Thyroid gland (tissue), 4 donors: ENCODE measurements at places on chromosomes 12 and 14.

DNA sequence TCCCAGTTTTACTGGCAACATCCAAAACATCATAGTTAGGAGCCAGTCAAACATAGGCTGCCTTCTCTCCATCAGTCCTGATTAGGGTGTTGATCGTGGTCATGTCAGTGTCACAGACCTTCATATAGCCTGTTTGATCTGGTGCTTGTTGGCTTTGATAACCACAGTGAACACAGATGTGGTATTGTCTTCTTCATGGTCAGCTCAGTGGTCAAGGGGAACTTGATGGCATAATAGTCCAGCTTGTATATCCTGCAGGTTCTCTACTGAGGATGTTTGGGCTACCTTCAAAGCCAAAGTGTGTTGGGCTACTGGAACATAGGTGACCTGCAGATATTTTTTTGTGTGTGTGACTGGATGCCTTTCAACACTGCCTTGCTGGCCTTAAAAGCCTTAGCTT lies 21.7 kb downstream of the PRORP start:
- DNase-seq = no peak
- H3K27me3 ChIP-seq = no peaks in the 10 kb centered on the region
- no peak overlapping the region for H3K27ac ChIP-seq
- H3K36me3 ChIP-seq = no peaks in the 10 kb centered on the region

- no peaks in the 10 kb centered on the region for H3K27me3 ChIP-seq
- H3K4me3 ChIP-seq = no peak overlapping the region
- peaks cover 5% of the 10 kb centered on the region for H3K4me1 ChIP-seq
- H3K36me3 ChIP-seq = no peaks in the 10 kb centered on the region
- H3K27ac ChIP-seq = no peak overlapping the region
These were observed 62.9 kb upstream of the METAP2 start for GRCh38 chr12:95411057-95411456.

GRCh38 chr12:4375449-4375848 lies 4.1 kb downstream of the FGF23 start:
- no peak overlapping the region for H3K4me3 ChIP-seq
- H3K27me3 ChIP-seq = no peaks in the 10 kb centered on the region
- H3K27ac ChIP-seq = no peak overlapping the region
- no peaks in the 10 kb centered on the region for H3K4me1 ChIP-seq
- no peaks in the 10 kb centered on the region for H3K36me3 ChIP-seq

DNA sequence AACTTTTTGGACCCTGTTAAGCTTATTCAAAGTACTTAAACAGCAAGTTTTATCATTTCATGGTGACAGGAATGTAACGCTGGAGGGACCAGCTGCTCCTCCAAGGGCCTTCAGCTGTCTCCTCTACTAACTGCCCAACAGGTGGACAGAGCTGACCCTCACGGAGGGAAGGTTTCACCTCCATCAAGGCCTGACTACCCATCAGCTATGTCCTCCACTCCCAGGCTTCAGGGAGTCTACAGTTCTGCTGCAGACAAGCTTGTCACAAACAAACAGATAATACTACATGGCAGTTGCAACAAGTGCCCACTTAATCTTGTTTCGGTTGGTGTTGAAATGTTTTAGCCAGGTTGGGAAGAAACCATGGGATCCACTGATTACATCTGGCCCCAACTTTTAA lies 175.1 kb downstream of the TTC7B start:
- peaks cover 15% of the 10 kb centered on the region for H3K4me1 ChIP-seq
- H3K27me3 ChIP-seq = no peaks in the 10 kb centered on the region
- no peak overlapping the region for H3K27ac ChIP-seq
- no peak for DNase-seq
- no peaks in the 10 kb centered on the region for H3K36me3 ChIP-seq

- DNase-seq = no peak
- no peaks in the 10 kb centered on the region for H3K36me3 ChIP-seq
- no peaks in the 10 kb centered on the region for H3K27me3 ChIP-seq
- no peaks in the 10 kb centered on the region for H3K4me1 ChIP-seq
- H3K27ac ChIP-seq = no peak overlapping the region
- no peak overlapping the region for H3K4me3 ChIP-seq
These were observed 149.5 kb downstream of the NOVA1 start for GRCh38 chr14:26448181-26448855.

DNA sequence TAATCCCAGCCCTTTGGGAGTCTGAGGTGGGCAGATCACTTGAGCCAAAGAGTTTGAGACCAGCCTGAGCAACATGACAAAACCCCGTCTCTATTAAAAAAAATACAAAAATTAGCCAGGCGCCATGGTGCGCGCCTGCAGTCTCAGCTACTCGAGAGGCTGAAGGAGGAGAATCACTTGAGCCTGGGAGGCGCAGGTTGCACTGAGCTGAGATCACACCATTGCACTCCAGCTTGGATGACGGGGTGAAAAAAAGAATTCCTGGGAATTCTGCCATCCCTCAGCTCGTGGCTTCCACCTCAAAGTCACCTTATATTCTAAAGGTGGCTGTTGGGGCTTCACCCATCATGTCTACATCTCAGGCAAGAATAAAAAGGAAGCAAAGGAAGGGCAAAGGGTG lies 12.9 kb downstream of the BCL2L14 start:
- H3K27me3 ChIP-seq = no peaks in the 10 kb centered on the region
- no peaks in the 10 kb centered on the region for H3K4me1 ChIP-seq
- no peak overlapping the region for H3K4me3 ChIP-seq

GRCh38 chr14:54348001-54348611 lies 48.7 kb upstream of the CDKN3 start:
- no peaks in the 10 kb centered on the region for H3K36me3 ChIP-seq
- H3K27ac ChIP-seq = no peak overlapping the region
- H3K4me3 ChIP-seq = no peak overlapping the region
- DNase-seq = no peak
- H3K4me1 ChIP-seq = no peaks in the 10 kb centered on the region
- H3K27me3 ChIP-seq = no peaks in the 10 kb centered on the region

DNA sequence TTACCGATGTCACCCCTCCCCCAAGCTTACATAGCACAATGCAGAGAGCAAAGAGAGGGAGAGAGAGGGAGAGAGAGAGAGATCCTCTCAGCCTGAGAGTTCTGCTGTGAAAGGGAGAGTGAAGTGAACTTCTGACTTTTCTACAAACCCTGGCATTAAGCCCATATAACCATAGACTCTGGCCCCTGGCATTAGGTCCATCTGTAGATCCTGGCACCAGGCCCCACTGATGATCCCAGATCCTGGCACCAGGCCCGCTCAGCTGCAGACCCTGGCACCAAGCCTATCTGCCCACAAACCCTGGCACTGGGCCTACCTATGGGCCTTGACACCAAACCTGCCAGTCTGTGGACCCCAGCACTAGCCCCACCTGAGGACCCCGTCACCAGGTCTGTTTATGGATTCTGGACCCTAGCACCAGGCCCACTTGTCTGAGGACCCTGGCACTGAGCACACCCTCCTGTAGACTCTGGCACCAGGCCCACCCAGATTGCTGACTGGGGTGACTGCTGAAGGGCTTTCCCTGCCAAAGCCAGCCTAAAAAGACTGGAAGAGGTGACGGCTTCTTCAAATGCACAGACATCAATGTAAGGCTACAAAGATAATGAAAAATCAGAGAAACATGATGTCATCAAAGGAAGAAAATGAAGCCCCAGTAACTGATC lies 14.5 kb upstream of the KRT83 start:
- no peaks in the 10 kb centered on the region for H3K27me3 ChIP-seq
- H3K36me3 ChIP-seq = no peaks in the 10 kb centered on the region
- H3K4me3 ChIP-seq = no peak overlapping the region
- H3K27ac ChIP-seq = no peak overlapping the region
- peaks cover 20% of the 10 kb centered on the region for H3K4me1 ChIP-seq

GRCh38 chr14:104116756-104117340 lies 21.5 kb upstream of the KIF26A start:
- no peaks in the 10 kb centered on the region for H3K36me3 ChIP-seq
- no peaks in the 10 kb centered on the region for H3K27me3 ChIP-seq
- DNase-seq = peak; percentile 82
- peak overlapping the region; percentile 52 for H3K27ac ChIP-seq

GRCh38 chr12:114248527-114248926 lies 157.4 kb downstream of the TBX5 start:
- no peak for DNase-seq
- H3K27me3 ChIP-seq = no peaks in the 10 kb centered on the region
- H3K4me1 ChIP-seq = no peaks in the 10 kb centered on the region
- H3K27ac ChIP-seq = no peak overlapping the region
- H3K4me3 ChIP-seq = no peak overlapping the region
- no peaks in the 10 kb centered on the region for H3K36me3 ChIP-seq

GRCh38 chr12:116670859-116671258 lies 67.0 kb downstream of the SPRING1 start:
- no peak for DNase-seq
- H3K36me3 ChIP-seq = no peaks in the 10 kb centered on the region
- H3K27ac ChIP-seq = no peak overlapping the region
- H3K4me1 ChIP-seq = peaks cover 1% of the 10 kb centered on the region
- H3K4me3 ChIP-seq = no peak overlapping the region
